Activated CD4-positive, alpha-beta T cell treated with anti-CD3 and anti-CD28 coated beads, Interleukin-2, amount 10 ng/mL, durations not matched to agents 7 days and 5 days (primary cell): ENCODE measurements at places on chromosomes 3 and 15.

GRCh38 chr15:92749216-92749615 lies 93.6 kb upstream of the FAM174B start:
- H3K27ac ChIP-seq: no peak overlapping the region
- DNase-seq: no peak
- H3K4me1 ChIP-seq: no peaks in the 10 kb centered on the region

- H3K36me3 ChIP-seq: no peaks in the 10 kb centered on the region
- no peak for DNase-seq
- no peak overlapping the region for H3K4me3 ChIP-seq
- no peaks in the 10 kb centered on the region for H3K4me1 ChIP-seq
These were observed 21.0 kb downstream of the ANAPC13 start for GRCh38 chr3:134464689-134465365.

DNA sequence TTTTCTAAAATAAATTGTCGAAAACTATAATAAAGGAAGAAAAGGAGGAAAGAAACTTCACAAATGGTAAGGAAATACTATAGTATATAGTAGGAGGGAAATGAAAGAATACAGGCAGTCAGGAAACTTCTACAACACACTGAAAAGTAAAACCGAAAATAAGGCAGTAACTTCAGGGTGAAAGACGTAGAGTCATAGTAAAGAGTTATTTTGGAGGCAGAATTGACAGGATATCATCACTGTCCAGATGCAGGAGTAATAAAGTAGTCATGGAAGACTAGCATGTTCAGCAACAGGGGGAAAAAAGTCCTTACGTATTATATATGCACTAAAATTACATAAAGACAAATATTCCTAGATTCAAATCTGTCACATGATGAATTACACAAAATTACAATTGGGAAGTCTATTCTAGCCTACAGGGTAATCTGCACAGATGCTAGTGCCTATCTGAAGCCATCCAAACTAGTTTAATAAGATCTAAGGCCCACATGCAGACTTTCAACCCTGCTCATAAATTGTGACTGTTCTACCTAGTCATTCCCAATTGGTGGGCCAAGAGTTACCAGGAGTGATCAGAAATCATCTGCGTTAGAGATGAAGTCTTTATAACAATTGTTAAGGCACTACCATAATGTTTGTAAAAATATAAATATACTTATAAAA lies 14.0 kb downstream of the VPS13C start:
- no peak for DNase-seq
- no peaks in the 10 kb centered on the region for H3K27me3 ChIP-seq
- peak overlapping the region; percentile 2 for H3K27ac ChIP-seq
- H3K36me3 ChIP-seq: peaks cover 10% of the 10 kb centered on the region

DNA sequence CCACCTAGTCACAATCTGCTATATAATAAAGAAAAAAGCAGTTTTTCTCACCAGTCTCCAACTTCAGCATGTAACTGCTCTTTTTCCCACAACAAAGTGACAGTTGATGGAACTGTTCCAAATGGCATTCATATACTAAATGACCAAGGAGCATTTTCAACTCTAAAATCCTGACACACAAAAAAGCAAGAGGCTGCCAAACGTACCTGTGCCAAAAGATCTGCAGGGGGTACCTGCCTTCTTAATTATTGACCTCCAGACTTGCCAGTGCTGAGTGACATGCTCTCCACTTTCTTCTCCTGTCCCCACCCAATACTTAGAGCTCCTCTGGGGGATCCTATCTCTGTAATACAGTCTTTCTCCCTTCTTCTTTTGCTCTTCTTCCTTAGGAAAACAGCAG lies 18.0 kb downstream of the ZBED2 start:
- H3K4me1 ChIP-seq: peaks cover 66% of the 10 kb centered on the region
- H3K36me3 ChIP-seq: peaks cover 79% of the 10 kb centered on the region
- DNase-seq: no peak
- no peak overlapping the region for H3K27ac ChIP-seq

- peaks cover 29% of the 10 kb centered on the region for H3K36me3 ChIP-seq
- no peak overlapping the region for H3K4me3 ChIP-seq
- H3K27me3 ChIP-seq: no peaks in the 10 kb centered on the region
These were observed 294.8 kb downstream of the PLCL2 start for GRCh38 chr3:17179381-17180205.

GRCh38 chr15:63827113-63827512 lies 6.6 kb downstream of the HERC1 start:
- peaks cover 14% of the 10 kb centered on the region for H3K36me3 ChIP-seq
- peak overlapping the region; percentile 8 for H3K4me3 ChIP-seq
- H3K27me3 ChIP-seq: no peaks in the 10 kb centered on the region
- peaks cover 67% of the 10 kb centered on the region for H3K4me1 ChIP-seq

- H3K4me3 ChIP-seq: no peak overlapping the region
- peaks cover 51% of the 10 kb centered on the region for H3K36me3 ChIP-seq
- H3K4me1 ChIP-seq: peaks cover 34% of the 10 kb centered on the region
- DNase-seq: no peak
- no peaks in the 10 kb centered on the region for H3K27me3 ChIP-seq
- H3K27ac ChIP-seq: no peak overlapping the region
These were observed 167.5 kb downstream of the SUCLG2 start for GRCh38 chr3:67486883-67487282.

GRCh38 chr3:61893840-61894566 lies 332.6 kb downstream of the PTPRG start:
- H3K36me3 ChIP-seq: no peaks in the 10 kb centered on the region
- peaks cover 16% of the 10 kb centered on the region for H3K27me3 ChIP-seq
- H3K4me3 ChIP-seq: no peak overlapping the region

GRCh38 chr3:69729147-69729919 lies 9.9 kb upstream of the MITF start:
- no peak overlapping the region for H3K4me3 ChIP-seq
- no peaks in the 10 kb centered on the region for H3K36me3 ChIP-seq
- H3K27me3 ChIP-seq: peaks cover 11% of the 10 kb centered on the region
- no peaks in the 10 kb centered on the region for H3K4me1 ChIP-seq

GRCh38 chr3:126807795-126808194 lies 103.8 kb downstream of the CHCHD6 start:
- H3K27ac ChIP-seq: no peak overlapping the region
- H3K36me3 ChIP-seq: no peaks in the 10 kb centered on the region
- H3K4me3 ChIP-seq: no peak overlapping the region

GRCh38 chr3:174332391-174332790 lies 526.7 kb upstream of the NAALADL2 start:
- no peaks in the 10 kb centered on the region for H3K36me3 ChIP-seq
- H3K27me3 ChIP-seq: no peaks in the 10 kb centered on the region
- no peak overlapping the region for H3K27ac ChIP-seq
- no peak overlapping the region for H3K4me3 ChIP-seq
- H3K4me1 ChIP-seq: no peaks in the 10 kb centered on the region
- no peak for DNase-seq

DNA sequence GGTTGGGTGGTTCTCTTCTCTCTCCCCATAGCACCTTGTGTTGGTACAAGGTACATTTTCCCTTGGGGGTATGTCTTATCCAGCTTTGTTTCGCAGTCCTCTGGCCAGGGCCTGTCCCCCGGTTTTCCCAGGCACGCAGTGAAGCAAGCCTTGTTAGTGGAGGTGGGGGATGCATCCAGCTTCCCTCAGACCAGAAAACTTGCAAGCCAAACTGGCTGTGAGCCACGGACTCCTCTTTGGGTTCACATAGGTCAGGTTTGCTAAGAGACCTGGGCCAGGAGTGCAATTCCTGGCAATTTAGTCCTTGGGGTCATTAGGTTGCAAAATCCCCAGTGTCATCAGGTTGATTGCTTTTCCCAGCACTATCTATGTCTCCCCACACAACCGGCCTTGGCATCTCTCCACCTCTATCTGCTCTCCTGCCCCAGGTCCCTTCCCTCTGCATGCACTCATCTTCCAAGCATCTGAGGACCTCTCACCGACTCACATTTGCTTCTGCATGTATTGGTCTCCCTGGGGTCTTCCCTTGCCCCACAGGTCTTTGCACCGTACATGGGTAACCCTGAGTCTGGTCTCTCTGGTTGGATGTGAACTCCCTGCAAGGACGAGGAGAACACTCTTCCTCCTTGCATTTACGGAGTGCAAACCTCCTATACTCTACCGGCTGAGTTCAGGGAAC lies 34.2 kb downstream of the BCL2L10 start:
- no peak for DNase-seq
- H3K27ac ChIP-seq: no peak overlapping the region
- H3K4me1 ChIP-seq: peaks cover 31% of the 10 kb centered on the region
- H3K36me3 ChIP-seq: no peaks in the 10 kb centered on the region

- no peaks in the 10 kb centered on the region for H3K27me3 ChIP-seq
- H3K4me1 ChIP-seq: no peaks in the 10 kb centered on the region
- H3K27ac ChIP-seq: no peak overlapping the region
- no peak for DNase-seq
These were observed 832.0 kb downstream of the OTOL1 start for GRCh38 chr3:162328649-162329048.

GRCh38 chr3:177257006-177257405 lies 59.7 kb upstream of the TBL1XR1 start:
- no peaks in the 10 kb centered on the region for H3K4me1 ChIP-seq
- no peaks in the 10 kb centered on the region for H3K36me3 ChIP-seq
- H3K27me3 ChIP-seq: no peaks in the 10 kb centered on the region
- no peak overlapping the region for H3K4me3 ChIP-seq

GRCh38 chr3:124557-125179 lies 71.9 kb upstream of the CHL1 start:
- H3K4me1 ChIP-seq: no peaks in the 10 kb centered on the region
- no peaks in the 10 kb centered on the region for H3K36me3 ChIP-seq
- no peak for DNase-seq
- H3K27me3 ChIP-seq: no peaks in the 10 kb centered on the region
- H3K27ac ChIP-seq: no peak overlapping the region

DNA sequence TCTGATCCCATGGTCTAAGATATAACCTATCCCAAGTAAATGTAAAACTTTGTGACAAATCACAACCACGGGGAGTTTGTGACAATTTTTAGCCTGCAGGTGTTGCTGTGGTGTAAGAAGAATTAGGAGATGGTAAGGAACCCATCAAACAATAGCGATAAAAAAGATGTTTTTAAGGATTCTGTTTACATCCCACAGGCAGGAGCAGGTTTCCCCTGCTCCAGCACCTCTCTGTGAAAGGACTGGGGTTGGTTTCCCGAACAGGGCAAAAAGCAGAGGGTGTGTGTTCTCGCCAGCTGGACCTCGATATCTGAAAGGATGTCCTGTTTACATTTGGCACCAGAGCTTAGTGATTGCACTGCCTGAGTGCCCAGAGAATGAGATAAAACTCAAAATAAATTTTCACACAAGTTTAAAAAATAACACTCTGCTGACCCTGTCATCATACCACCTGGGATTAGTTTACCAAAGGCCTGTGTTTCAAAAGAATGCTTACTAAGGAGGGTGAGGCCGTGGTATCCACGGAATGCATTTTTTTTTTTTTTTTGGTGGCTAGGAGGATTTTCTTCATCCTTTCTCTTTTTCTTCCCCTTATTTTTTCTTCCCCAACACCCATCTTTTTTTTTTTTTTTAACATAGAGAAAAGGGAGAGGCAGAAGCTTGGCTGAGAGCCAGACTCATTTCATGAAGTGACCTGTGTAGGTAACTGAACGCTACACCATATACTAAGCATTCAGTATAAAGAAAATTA lies 151.8 kb upstream of the DPH6 start:
- H3K36me3 ChIP-seq: no peaks in the 10 kb centered on the region
- H3K27ac ChIP-seq: no peak overlapping the region
- peaks cover 4% of the 10 kb centered on the region for H3K27me3 ChIP-seq
- H3K4me1 ChIP-seq: no peaks in the 10 kb centered on the region
- no peak for DNase-seq
- no peak overlapping the region for H3K4me3 ChIP-seq

DNA sequence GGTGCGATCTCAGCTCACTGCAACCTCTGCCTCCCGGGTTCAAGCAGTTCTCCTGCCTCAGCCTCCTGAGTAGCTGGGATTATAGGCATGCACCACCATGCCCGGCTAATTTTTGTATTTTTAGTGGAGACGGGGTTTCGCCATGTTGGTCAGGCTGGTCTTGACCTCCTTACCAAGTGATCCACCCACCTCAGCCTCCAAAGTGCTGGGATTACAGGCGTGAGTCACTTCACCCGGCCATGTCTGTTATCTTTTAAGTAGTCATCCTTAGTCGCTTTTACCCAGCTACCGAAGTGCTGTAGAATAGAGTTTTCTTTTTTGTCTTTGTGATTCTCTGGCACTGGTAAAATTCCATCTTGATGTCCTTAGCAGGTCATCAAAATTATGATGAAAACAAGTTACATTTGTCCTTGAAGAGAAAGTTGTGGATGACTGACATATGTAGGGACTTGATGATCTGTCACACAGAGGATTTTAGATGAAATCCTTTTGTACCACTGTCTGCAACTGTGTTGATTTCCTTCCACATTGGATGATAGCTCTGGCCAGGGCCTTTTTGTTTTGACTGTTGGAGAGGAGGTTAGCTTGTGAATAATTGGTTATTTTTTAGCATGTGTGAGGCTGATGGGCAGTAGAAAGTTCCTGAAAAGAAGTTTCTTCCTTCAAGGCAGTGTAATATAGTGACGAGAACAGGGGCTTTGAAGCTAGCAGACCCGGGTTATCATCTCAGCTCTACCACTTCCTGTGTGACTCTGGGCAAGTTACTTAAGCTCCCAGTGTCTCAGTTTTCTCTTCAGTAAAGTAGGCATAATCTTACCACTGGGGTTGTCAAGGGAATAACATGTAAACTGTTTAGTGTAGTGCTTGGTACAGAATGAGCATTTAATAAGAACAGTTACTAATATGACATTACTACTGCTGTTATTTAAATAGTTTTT lies 18.8 kb downstream of the ATG7 start:
- peak overlapping the region; percentile 93 for H3K27ac ChIP-seq
- peaks cover 56% of the 10 kb centered on the region for H3K4me1 ChIP-seq
- DNase-seq: peak; percentile 56
- H3K4me3 ChIP-seq: peak overlapping the region; percentile 1
- H3K27me3 ChIP-seq: no peaks in the 10 kb centered on the region
- H3K36me3 ChIP-seq: peaks cover 31% of the 10 kb centered on the region

- H3K27me3 ChIP-seq: peaks cover 28% of the 10 kb centered on the region
- peak; percentile 57 for DNase-seq
- no peak overlapping the region for H3K4me3 ChIP-seq
- H3K36me3 ChIP-seq: no peaks in the 10 kb centered on the region
- no peak overlapping the region for H3K27ac ChIP-seq
These were observed 77.9 kb downstream of the RPN1 start for GRCh38 chr3:128572644-128573105.

- peaks cover 6% of the 10 kb centered on the region for H3K27me3 ChIP-seq
- no peaks in the 10 kb centered on the region for H3K36me3 ChIP-seq
- DNase-seq: no peak
- no peak overlapping the region for H3K4me3 ChIP-seq
- H3K27ac ChIP-seq: no peak overlapping the region
These were observed 10.4 kb upstream of the ATOSA start for GRCh38 chr15:52689562-52689961.

DNA sequence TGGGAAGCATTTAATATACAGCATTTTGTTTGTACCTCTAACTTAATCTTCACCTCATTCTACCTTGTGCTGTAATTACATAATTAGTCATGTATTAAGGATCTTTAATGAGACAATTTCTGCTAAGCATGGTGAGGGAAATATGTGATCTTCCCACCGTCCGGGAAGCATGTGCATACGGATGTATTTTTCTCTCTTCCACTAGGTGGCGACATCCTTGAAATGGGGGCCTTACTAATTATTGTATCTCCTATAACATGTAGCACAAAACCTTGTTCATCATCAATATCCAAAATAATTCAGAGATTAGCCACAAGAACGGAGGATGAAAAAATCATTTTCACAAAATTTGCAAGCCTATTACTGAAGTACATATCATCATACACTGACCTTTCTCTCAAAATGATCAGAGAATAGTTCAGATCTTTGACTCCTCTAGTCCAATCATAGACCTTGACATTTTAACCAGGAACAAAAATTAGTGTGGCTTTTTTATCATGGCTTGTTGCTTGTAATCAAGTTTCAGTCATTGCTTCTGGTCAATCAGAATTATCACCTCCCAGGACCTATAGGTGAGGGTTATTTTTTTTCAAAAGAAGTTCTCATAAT lies 148.9 kb upstream of the GBE1 start:
- no peaks in the 10 kb centered on the region for H3K4me1 ChIP-seq
- no peak overlapping the region for H3K4me3 ChIP-seq
- peak; percentile 32 for DNase-seq
- peaks cover 2% of the 10 kb centered on the region for H3K27me3 ChIP-seq
- no peak overlapping the region for H3K27ac ChIP-seq
